ENCODE measurements at places on chromosomes 11 and 22. TPM values are rescaled to one million over a fixed set of nuclear protein-coding genes. Genes with fewer than 3 reads are reported as not detected.

DNA sequence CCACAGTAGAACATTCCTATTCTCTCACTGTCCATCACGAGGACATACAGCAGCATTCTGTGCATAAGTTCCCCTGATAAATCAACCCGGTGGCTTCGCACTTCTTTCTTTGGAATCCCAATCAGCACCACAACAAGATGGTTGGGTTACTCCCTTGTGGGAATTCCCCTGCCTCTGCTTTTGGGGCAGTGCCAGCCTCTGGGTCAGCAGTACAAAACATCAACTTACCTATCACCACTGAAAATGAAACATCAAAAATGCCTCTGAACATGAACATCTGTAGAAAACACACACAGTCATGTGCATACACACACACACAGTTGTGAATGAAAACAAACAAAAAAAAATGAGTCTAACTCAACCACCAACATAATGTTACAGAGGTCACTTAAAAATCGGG is 79.3 kb downstream of the KCNA4 start:
- DNase-seq = no peak

EHF gene
- total RNA-seq = 0.52 TPM

MMP7 gene
- not detected for total RNA-seq

FOLH1 gene
- 0.42 TPM for total RNA-seq

- DNase-seq = no peak
Measured at GRCh38 chr22:50262460-50262911, 1.0 kb upstream of the MAPK12 start.

- DNase-seq = no peak
Measured at GRCh38 chr11:113568566-113568965, 93.4 kb upstream of the DRD2 start.

DNA sequence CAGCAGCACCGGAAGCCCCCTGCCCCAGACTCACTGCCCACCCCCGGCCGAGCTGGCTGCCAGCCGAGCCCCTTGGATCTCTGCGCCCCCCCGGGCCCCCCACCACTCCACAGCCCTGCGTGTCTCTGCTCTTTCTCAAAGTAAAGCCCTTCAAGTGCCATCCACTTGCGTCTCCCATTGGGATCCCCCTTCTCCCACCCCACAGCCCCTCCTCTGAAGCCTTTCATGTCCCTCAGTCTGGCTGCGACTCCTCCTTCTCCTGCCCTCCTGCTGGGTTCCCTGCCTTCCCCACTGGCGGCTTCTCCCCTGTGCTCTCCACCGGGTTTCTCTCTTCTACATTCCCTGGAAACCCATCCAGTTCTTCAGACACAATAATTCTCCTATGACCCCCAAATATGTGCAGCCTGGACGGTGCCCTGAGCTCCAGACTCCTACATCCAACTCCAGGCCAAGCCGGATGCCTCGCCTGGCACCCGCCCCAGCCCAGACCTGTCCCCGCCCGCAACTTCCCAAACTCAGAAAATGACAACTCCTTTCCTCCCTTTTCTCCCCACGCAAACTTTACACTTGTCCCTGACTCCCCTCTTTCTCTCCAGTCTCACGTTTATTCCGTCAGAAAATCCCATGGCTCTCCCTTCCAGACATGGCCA is 108.9 kb downstream of the WNT7B start:
- DNase-seq = peak; percentile 37

GRCh38 chr11:60915248-60915914 is 1.4 kb downstream of the TMEM109 start:
- no peak for DNase-seq

DNA sequence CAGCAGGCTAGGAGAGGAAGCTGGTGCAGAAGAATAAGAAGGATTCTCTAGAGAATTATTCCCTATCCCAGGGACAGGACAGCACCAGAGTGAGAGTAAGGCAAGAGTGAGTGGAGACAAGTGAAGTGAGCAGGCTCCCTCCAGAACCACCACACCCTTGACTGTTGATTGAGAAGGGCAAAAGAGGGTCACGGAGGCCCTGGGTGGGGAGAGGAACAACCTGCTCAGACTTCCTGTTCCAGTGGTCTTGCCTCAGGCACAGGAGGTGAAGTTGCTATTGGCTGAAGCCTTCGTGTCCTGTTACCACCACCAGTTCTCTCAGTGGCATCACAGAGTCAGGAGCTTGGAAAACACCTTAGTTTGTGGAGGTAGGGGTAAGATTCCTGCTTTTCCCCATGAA is 51.7 kb upstream of the CCDC89 start:
- peak; percentile 75 for DNase-seq

USP35 gene
- total RNA-seq = 13.1 TPM

GRCh38 chr11:34235189-34235588 is 122.6 kb downstream of the ABTB2 start:
- no peak for DNase-seq

GRCh38 chr22:18983120-18983651 is 47.1 kb upstream of the PRODH start:
- DNase-seq = no peak

MS4A6A gene
- total RNA-seq = 63.1 TPM

GRCh38 chr11:118996926-118997626 is 862 bp upstream of the CENATAC start:
- no peak for DNase-seq

CASP5 gene
- not detected for total RNA-seq

- DNase-seq = no peak
Measured at GRCh38 chr22:48960980-48961660, 866.6 kb downstream of the BRD1 start.

DNA sequence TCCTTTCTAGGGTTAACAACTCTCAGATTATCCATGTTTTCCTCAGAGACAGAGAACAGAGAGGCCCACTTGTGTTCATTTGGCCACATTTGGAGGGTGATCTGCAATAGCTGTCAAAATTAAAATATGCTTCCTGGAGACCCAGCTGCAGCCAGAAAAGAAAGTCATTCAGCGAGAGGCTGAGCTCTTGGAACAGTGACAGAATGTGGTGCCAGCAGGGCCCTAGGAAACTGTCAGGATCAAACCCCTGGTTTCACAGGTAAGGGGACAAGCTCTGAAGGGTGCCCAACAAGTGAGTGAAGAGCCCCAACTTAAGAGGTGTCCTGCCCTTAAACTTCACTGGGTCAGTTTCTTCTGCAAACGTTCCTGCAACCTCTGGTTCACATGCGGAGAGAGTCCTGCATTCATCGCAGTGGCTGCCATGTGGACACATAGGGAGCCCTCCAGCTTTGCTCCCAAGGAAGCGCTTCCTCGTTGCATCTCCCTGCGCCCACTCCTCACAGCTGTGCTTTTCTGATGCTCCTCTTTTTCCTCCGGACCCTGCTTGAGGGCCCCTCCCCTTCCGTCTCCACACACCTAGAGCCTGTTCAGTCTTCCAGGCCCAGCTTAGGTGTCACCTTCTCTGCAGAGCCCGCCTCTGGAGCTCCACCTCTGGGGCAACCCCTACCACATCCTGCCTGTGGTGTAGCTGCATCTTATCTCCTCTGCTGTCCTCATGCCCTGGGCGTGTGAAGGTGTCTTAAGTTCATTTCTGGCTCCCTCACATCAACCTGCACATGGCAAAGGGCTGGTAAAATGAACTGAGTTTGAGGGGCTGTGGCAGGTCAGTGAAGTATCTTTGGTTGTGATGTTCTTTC is 3.9 kb downstream of the UCP3 start:
- DNase-seq = no peak

- no peak for DNase-seq
Measured at GRCh38 chr11:100908746-100909145, 220.9 kb downstream of the PGR start.

APOBEC3H gene
- total RNA-seq = not detected

GRCh38 chr11:16204261-16204660 is 152.1 kb downstream of the SOX6 start:
- DNase-seq = no peak

DNA sequence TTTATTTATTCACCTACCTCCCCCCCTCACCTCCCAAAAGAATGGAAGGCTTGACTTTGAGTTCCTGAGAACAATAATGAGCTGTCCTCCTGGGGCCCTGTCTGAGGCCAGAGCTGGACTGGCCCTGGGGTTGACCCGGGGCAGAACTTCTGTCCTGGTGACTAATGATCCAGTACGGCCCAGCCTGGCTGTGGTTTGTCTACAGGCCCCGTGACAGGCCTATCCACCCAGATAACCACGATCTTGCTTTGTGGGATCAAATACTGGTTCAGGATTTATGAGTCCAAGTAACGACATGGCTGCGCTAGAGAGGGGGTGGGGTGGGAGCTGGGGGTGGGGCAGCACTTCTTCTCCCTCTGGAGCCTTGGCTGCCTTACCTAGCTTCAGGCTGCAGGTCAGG is 81.5 kb downstream of the WT1 start:
- DNase-seq = no peak

- no peak for DNase-seq
Measured at GRCh38 chr11:35622070-35622469, 3.8 kb downstream of the FJX1 start.

- no peak for DNase-seq
Measured at GRCh38 chr11:67646535-67647336, 3.8 kb downstream of the ACY3 start.

DNA sequence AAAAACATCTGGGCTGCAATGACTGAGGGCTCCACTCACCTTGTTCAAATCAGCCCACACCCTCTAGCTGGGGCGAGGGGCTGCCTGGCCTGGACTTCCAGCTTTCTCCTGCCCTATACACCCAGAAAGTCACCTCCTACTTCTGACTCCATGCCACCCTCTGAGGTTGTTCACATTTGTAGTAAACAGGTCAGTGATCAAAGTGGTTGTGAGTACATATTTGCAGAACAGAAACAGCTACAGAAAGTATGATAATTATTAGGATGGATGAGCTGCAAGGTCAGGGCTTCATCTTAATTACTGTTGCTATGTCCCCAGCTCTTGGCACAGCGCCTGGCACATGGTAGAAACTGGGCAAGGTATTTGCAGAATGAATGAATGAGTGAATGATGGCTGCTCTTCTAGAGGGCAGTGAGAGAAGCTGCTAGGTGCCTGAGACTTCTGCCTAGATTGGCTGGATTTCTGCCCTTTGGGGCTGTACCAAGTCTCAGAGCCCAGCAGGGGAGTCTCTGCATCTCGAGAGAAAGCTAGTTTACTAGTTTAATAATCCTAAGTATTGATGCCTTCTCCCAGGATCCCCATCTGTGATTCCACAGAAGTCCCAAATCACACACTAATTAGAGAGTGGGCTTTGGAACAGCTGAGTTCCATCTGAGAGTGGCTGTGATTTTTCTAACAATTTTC is 36.0 kb downstream of the SYT13 start:
- DNase-seq = no peak

DNA sequence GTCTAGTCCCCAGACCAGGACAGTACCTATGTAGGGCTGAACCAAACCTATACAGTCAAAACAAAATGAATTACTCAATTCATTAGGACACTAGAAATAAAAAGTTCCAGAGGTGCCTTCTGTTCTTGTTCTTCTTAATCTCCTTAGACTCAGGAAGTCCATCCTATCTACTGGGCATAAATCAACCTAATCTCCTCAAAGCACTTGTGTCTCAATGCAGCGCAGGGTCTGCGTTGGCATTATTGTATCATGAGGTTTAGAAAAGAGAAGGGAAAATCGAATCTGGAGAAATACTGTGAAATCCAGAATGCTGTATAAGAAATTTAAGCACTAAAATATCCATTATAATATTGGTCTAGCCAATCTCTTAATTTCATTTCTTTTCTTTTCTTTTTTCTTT is 2.4 kb upstream of the OR10V1 start:
- no peak for DNase-seq

MB gene
- 0.63 TPM for total RNA-seq

DNA sequence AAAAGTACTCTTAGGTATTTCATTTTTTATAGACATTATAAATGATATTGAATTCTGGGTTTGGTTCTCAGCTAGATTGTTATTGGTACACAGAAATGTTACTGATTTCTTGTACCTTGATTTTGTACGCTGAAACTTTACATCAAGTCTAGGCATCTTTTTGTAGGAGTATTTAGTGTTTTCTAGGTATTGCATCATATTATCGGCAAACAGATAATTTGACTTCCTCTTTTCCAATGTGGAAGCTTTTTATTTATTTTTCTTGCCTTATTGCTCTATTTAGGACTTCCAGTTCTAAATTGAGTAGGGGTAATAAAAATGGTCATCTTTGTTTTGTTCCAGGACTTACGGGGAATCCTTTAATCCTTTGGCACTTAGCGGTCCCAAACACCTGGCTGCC is 676.6 kb upstream of the CCDC179 start:
- no peak for DNase-seq

GRCh38 chr11:11148104-11148509 is 204.9 kb downstream of the CSNK2A3 start:
- DNase-seq = peak; percentile 94

DNA sequence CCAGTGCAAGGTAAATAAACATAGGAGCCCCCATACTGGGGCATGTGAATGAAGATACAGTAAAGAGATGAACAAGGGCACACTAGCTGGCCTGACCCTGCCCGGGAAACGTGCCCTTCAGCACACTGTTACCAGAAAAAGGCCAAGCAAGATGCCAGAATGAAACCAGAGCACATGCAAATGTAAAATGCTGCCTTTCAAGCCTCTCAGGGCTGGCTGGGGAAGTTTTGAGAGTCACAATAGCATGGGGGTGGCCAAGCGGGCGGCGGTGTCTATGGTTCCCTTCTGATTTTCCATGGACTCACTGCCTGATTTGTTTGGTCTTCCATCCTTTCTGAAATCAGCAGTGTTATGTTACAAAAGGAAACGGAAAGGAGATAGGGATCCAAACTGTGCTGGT is 18.9 kb upstream of the SUSD2 start:
- no peak for DNase-seq

RASL10A gene
- total RNA-seq = 0.84 TPM

PRR5L gene
- 3.4 TPM for total RNA-seq

HTR3B gene
- not detected for total RNA-seq

C22orf31 gene
- total RNA-seq = not detected

DNA sequence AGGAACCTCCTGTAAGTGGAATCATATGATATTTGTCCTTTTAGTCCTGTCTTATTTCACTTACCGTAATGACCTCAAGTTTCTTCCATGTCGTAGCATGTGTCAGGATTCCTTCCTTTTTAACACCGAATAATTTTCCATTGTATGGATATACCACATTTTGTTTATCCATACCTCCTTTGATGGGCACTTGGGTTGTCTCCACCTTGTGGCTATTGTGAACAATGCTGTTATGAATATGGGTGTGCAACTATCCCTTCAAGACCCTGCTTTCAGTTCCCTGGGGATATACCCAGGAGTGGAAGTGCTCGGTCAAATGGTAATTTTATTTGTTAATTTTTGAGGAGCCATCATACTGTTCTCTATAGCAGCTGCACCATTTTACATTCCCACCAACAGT is 244.9 kb upstream of the BLID start:
- DNase-seq = no peak
